Panc1 (cell line): ENCODE measurements at places on chromosomes 6 and 20. TPM values are rescaled to one million over a fixed set of nuclear protein-coding genes. Genes with fewer than 3 reads are reported as not detected.

Gene KIF13A
- total RNA-seq, result 49.3 TPM

Gene FAM209B
- total RNA-seq, result not detected

Gene EYA4
- total RNA-seq, result not detected

Gene ZC2HC1B
- not detected for total RNA-seq

Gene TFAP2A
- 83.9 TPM for total RNA-seq
